ENCODE measurements at places on chromosomes 11 and 22. TPM values are rescaled to one million over a fixed set of nuclear protein-coding genes. Genes with fewer than 3 reads are reported as not detected.

- no peak for DNase-seq
- H3K4me1 ChIP-seq = peaks cover 16% of the 10 kb centered on the region
- H3K4me3 ChIP-seq = no peak overlapping the region
- H3K27ac ChIP-seq = peak overlapping the region; percentile 32
- H3K27me3 ChIP-seq = no peaks in the 10 kb centered on the region
Measured at GRCh38 chr22:20578707-20579106, 71.3 kb downstream of the MED15 start.

GRCh38 chr11:85052636-85053035 is 574.5 kb downstream of the DLG2 start:
- H3K36me3 ChIP-seq = no peaks in the 10 kb centered on the region
- no peaks in the 10 kb centered on the region for H3K4me1 ChIP-seq
- no peak for DNase-seq
- H3K27ac ChIP-seq = no peak overlapping the region
- peaks cover 16% of the 10 kb centered on the region for H3K27me3 ChIP-seq

- DNase-seq = no peak
- H3K4me3 ChIP-seq = no peak overlapping the region
- H3K4me1 ChIP-seq = no peaks in the 10 kb centered on the region
- no peak overlapping the region for H3K27ac ChIP-seq
- H3K27me3 ChIP-seq = peaks cover 5% of the 10 kb centered on the region
Measured at GRCh38 chr11:85127349-85127748, 499.8 kb downstream of the DLG2 start.

GRCh38 chr22:45574069-45574703 is 71.5 kb downstream of the FBLN1 start:
- H3K4me1 ChIP-seq = no peaks in the 10 kb centered on the region
- no peaks in the 10 kb centered on the region for H3K27me3 ChIP-seq
- no peak overlapping the region for H3K4me3 ChIP-seq
- peak; percentile 82 for DNase-seq

Gene KRTAP5-7
- total RNA-seq = not detected

DNA sequence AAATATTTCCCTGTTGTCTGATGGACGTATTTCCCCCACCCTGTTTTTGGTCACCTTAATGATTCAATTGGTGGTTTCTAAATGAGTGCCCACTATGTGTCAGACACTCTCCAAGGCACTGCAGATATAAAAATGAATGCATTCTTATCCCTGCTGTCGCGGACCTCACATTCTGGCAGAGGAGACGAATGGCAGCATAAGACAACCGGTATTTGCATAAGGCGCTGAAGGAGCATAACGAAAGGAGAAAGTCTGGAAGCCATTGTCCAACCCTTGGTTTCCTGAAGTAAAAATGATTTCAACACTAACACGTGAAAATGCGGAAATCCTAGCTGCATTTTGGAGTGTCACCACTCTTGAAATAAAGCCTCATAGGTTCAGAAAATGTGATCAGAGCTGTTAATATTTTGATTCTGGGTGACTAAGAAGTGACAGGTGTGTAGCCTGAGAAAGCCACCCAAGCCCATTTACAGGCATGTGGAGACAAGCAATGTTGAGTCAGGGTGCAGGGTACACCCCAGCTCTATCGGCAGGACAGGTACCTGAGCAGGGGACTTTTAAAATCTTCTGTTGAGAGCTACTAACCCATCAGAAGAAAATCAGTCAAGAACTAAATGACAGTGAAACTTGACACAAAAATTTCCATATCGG is 10.1 kb upstream of the GAB2 start:
- H3K4me3 ChIP-seq = no peak overlapping the region
- H3K4me1 ChIP-seq = peaks cover 21% of the 10 kb centered on the region

Gene GRAP2
- 0.24 TPM for total RNA-seq

- H3K27me3 ChIP-seq = no peaks in the 10 kb centered on the region
- DNase-seq = no peak
- peaks cover 38% of the 10 kb centered on the region for H3K36me3 ChIP-seq
- no peak overlapping the region for H3K27ac ChIP-seq
- H3K4me3 ChIP-seq = no peak overlapping the region
- H3K4me1 ChIP-seq = peaks cover 13% of the 10 kb centered on the region
Measured at GRCh38 chr11:94424662-94425061, 23.4 kb upstream of the GPR83 start.

DNA sequence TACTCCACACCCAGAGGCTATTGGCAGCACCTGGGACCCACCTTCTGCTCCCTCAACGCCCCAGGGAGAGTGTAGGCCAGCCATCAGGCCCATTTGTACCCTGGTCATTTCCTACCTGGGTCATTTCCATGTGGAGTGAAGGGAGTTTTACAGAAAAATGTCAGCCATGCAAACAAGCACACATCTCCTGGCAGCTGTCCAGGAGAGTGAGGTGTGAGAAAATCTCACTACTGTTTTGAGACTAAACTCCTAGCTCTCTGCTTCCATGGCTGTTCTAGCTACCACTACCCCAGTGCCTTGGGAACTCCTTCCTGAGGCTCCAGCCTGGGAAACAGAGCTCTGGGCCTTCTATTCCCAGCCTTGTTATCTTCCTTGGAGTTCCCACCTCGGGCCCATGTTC is 2.8 kb upstream of the TMPRSS13 start:
- H3K4me3 ChIP-seq = no peak overlapping the region
- H3K27ac ChIP-seq = no peak overlapping the region
- H3K4me1 ChIP-seq = peaks cover 8% of the 10 kb centered on the region
- DNase-seq = no peak
- H3K27me3 ChIP-seq = peaks cover 25% of the 10 kb centered on the region
- no peaks in the 10 kb centered on the region for H3K36me3 ChIP-seq

DNA sequence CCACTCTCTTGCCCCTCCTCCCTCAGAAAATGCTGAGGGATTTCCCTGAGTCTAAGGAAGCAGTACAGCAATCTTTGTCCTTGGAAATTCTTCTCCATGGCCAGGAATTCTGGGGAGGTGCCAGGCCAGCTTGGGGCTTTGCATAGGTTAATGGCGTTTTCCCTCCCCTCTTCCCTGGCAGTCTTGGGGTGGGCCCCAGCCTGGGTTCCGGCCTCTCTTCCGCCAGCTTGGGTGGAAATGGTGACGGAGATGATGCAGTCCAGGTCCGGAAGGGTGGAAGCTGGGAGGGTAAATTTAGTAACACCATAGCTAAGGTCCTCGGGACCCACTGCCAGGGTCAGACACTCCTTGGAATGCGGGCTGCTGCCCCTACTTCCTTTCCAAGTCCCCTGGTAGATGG is 5.0 kb downstream of the PHLDB1 start:
- peak overlapping the region; percentile 54 for H3K4me3 ChIP-seq
- peak; percentile 59 for DNase-seq
- peak overlapping the region; percentile 90 for H3K27ac ChIP-seq
- H3K27me3 ChIP-seq = no peaks in the 10 kb centered on the region

DNA sequence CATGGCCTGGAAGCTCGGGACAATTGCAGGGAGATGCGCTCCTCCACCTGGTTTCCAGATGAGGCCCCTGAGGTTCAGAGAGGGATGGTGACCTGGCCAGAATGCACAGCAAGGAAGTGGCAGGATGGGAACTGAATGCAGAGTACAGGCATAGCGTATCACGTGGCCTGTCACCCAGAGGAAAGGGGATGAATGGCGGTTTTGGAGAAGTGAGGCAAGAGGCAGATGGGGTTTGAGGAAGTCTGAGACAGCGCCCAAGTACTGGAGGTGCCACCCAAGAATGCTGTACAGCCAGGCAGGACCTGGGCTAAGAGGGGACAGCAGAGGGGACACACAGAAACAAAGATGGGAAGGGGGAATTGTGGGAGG is 4.9 kb downstream of the RAB3IL1 start:
- H3K36me3 ChIP-seq = peaks cover 2% of the 10 kb centered on the region
- no peak overlapping the region for H3K27ac ChIP-seq
- H3K4me3 ChIP-seq = no peak overlapping the region
- no peak for DNase-seq
- peaks cover 18% of the 10 kb centered on the region for H3K4me1 ChIP-seq
- H3K27me3 ChIP-seq = no peaks in the 10 kb centered on the region

DNA sequence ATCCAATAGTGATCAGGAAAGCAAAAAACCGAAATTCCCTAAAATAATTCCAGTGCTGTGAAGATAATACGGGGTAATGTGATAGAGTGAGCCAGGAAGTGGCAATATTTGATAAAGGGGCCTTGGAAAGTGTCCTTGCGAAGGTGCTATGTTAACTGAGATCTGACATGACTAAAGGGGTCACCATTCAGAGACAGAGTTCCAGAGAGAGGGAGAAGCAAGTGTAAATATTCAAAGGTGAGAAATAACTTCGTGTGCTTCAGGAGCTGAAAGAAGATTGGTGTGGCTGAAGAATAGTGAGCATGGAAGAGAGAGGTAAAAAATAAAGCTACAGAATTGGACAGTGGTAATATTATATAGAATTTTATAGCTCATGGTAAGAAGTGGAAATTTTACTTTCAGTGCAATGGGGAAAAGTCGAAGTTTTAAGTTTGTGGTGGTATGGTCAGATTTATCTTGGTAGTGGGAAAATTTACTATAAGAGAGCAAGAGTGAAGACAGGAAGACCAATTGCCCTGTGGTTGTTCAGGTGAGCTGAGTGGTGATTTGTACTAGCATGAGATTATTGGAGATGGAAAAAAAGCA is 164.5 kb downstream of the JRKL start:
- H3K27ac ChIP-seq = no peak overlapping the region
- no peak overlapping the region for H3K4me3 ChIP-seq
- H3K36me3 ChIP-seq = no peaks in the 10 kb centered on the region
- no peak for DNase-seq
- peaks cover 19% of the 10 kb centered on the region for H3K27me3 ChIP-seq

DNA sequence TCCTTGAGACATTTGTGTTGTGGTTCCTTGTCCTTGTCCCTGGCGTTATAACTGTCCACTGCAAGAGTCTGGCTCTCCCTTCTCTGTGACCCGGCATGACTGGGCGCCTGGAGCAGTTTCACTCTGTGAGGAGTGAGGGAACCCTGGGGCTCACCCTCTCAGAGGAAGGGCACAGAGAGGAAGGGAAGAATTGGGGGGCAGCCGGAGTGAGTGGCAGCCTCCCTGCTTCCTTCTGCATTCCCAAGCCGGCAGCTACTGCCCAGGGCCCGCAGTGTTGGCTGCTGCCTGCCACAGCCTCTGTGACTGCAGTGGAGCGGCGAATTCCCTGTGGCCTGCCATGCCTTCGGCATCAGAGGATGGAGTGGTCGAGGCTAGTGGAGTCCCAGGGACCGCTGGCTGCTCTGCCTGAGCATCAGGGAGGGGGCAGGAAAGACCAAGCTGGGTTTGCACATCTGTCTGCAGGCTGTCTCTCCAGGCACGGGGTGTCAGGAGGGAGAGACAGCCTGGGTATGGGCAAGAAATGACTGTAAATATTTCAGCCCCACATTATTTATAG is 23.0 kb downstream of the MYBPC3 start:
- peaks cover 7% of the 10 kb centered on the region for H3K4me1 ChIP-seq
- no peak overlapping the region for H3K4me3 ChIP-seq
- DNase-seq = no peak
- peak overlapping the region; percentile 12 for H3K27ac ChIP-seq
- H3K27me3 ChIP-seq = no peaks in the 10 kb centered on the region
- peaks cover 17% of the 10 kb centered on the region for H3K36me3 ChIP-seq

DNA sequence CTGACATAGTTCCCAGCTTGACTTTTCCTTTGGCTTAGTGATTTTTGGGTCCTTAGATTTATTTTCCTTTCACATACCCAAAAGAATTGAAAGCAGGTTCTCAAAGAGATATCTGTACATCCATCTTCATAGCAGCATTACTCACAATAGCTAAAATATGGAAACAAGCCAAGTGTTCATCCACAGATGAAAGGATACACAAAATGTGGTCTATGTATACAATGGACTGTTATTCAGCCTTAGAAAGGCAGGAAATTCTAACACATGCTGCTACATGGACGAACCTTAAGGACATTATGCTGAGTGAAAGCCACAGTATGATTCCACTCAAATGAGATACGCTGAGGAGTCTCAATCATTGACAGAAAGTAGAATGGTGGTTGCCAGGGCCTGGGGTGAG is 171.8 kb downstream of the IGLL1 start:
- peaks cover 3% of the 10 kb centered on the region for H3K27me3 ChIP-seq
- no peak overlapping the region for H3K27ac ChIP-seq
- no peak for DNase-seq
- H3K36me3 ChIP-seq = no peaks in the 10 kb centered on the region
- H3K4me3 ChIP-seq = no peak overlapping the region

DNA sequence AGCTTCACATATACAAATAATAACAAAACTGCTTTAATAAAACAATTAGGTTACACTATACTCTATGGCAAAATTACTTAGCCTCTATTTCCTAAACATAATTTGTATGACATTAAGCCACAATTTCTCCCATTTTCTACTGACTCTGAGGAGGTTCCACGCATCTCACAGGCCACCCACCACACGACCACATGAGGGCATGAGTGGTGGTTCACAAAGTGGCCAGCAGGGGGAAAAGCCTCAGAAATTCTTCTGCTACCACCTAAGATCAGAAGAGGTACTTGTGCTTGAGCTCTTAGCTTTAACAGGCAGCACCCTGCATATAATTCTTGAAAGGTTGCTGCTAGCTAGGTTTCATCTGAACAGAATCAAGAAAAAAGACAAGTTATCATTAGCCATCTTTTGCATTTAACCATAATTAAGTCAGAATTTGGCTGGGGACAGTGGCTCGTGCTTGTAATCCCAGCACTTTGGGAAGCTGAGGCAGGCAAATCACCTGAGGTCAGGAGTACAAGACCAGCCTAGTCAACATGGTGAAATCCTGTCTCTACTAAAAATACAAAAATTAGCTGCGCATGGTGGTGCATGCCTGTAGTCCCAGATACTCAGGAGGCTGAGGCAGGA is 7.7 kb downstream of the LPXN start:
- DNase-seq = no peak
- H3K4me1 ChIP-seq = no peaks in the 10 kb centered on the region
- no peak overlapping the region for H3K4me3 ChIP-seq
- H3K27ac ChIP-seq = no peak overlapping the region
- H3K27me3 ChIP-seq = no peaks in the 10 kb centered on the region
- peaks cover 19% of the 10 kb centered on the region for H3K36me3 ChIP-seq

GRCh38 chr11:2202900-2203439 is 31.4 kb upstream of the TH start:
- peaks cover 6% of the 10 kb centered on the region for H3K27me3 ChIP-seq
- H3K27ac ChIP-seq = no peak overlapping the region
- H3K4me1 ChIP-seq = no peaks in the 10 kb centered on the region

- no peak for DNase-seq
- H3K27me3 ChIP-seq = peaks cover 74% of the 10 kb centered on the region
- no peak overlapping the region for H3K27ac ChIP-seq
- H3K4me3 ChIP-seq = no peak overlapping the region
- no peaks in the 10 kb centered on the region for H3K36me3 ChIP-seq
Measured at GRCh38 chr11:72541257-72541974, 107.1 kb upstream of the CLPB start.

GRCh38 chr11:14075118-14076078 is 112.9 kb downstream of the SPON1 start:
- H3K4me1 ChIP-seq = no peaks in the 10 kb centered on the region
- no peak for DNase-seq

Gene GAS2
- total RNA-seq = 1.6 TPM

DNA sequence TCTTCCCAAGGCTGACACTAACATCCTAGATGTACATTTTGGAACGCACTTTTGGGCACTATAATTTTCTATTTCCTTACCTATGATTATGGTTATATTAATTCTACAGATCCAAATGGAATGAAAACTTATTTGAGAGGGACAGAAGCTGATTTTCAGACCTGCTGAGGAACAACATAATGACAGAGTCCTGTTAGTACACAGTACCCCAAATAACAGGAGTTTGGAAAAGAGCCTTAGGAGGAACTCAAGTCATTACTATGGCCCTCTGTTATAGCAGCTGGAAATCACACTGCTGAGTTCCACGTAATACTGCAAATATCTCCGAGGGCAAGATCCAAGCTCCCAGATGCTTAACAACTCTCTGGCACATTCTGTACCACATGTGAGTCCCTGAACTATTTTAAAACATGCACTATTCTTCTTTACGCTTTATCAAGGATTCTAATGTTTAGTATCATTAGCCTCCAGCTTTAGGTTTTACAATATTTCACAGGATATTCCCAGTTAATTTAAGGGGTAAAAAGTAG is 1027.7 kb upstream of the CCDC90B start:
- H3K36me3 ChIP-seq = no peaks in the 10 kb centered on the region
- H3K4me3 ChIP-seq = no peak overlapping the region
- DNase-seq = no peak
